ENCODE measurements at places on chromosomes 5 and 9.

DNA sequence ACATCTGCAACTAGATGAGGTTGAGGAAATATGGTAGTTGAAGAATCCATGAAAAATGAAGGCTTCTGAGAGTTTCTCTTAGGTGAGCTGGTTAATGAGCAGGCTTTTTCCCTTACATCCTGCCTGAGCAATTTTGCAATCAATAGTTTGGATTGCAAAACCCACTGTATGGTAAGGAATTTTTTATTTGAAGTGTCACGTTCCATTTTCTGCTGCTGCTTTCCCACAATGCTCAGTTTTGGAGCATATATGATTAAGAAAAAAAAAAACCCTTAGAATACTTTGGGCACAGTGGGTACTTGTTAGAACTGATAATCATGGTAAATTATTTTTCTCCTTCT is 144.2 kb downstream of the PCSK1 start:
- peak; percentile 14 for DNase-seq

DNA sequence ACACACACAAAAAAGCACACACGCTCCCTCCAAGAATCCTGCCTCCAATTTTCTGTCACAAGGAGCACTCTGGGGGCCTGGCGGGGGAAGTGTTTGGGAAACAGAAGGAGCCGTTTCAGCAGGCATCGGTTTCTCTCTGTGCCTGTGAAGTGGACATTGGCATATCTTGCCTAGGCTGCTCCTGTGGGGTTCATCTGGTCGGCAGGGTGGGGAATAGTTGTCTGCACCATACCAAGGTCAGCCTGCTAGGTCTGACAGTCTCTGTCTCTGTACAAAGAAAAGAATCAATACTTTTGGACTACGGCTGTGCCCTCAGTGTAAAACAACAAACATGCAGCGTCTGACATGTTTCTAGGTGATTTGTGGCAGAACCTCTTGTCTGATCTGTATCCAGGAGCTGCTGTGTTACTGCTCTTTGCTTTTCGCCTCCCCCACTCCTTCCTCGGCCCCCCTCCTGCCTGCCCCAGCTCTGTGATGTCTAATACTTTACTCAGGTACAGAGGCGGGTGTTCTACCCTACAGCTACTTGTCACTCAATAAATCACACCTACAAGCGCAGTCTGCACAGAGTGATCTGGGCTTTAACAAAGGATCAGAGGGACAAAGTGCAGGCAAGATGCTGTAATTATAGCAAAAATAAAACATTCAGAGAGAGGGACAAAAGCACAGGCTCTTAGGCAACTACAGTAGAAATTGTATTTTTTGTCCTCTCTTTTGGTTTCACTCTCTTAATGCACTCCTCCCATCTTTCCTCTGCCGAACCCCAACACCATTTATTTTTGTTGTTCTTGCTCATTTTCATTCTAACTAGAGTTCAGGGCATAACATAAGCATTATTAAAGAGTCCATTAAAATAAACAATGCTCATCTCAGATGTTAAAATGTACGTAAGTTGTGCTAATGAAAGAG is 216.7 kb downstream of the BNC2 start:
- peak; percentile 0 for DNase-seq

DNA sequence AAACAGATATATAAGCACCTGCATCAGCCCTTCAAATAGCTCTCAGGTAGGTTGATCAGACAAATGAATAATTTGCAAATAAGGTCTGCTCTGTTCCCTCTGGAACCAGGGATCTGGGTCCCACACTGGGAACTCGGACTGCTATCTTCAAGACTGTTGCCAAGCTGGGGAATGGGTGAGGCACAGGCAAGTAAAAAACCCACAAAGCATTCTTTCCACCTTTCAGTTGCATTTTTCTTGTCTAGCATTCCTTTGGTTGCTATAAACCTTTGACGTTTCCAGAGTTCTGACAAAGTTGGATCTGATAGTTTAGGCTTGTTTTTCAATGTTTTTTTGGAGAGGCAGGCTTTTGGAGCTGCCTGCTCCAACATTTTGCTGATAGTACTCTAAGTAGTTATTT is 20.1 kb downstream of the FBXL17 start:
- DNase-seq = no peak

- DNase-seq = no peak
Observed at GRCh38 chr5:113641715-113642114, 128.2 kb downstream of the YTHDC2 start.

DNA sequence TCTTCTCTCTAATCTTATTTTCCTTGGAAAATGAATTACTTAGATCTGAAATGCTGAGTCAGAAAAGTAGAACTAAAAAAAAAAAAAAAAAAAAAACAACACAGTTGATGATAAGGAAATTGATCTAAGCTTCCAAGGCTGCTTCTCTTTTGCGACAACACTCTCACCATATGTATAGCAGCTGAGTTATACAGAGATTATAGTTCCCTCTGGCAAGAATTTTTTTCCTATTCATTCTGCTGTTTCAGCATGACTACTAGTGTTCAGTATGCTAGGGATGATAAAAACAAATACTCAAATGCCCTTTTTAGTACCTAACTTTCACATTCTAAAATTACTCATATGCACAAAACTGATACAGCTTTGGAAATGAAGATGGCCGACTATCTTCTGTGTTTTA is 267.3 kb downstream of the MLLT3 start:
- DNase-seq = no peak

DNA sequence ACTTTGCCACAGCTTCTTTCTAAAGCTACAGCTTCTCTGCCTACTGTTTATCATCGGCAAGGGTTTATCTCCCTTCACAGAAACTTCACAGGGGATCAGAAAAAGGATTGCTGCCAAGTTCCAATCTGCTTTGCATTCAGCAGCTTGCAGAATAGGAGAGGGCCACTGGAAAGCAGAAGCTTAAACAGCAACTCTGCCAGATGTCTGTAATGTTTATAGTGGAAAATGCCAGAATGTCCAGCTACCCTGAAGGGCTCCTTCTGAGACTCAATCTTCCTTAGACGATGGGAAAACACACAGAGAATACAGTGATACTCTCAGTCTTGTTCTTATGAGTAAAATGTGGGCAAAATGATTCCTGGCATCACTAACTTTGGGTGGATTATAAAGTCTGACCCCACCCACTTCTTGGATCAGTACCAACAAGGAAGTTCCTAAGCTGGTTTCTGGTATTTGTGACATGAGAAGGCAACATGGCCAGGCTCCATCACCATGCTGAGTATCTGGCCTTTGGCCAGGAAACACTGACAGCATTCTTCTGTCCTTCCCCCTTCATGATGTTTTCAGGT is 19.0 kb downstream of the STOM start:
- DNase-seq = peak; percentile 73

GRCh38 chr9:130665029-130665430 is 636 bp downstream of the PRDM12 start:
- no peak for DNase-seq

GRCh38 chr9:136881691-136882108 is 4.6 kb upstream of the TRAF2 start:
- peak; percentile 35 for DNase-seq

GRCh38 chr5:108361239-108361638 is 20.7 kb downstream of the FBXL17 start:
- no peak for DNase-seq

- DNase-seq = no peak
Observed at GRCh38 chr5:124021066-124021641, 509.2 kb downstream of the CSNK1G3 start.

DNA sequence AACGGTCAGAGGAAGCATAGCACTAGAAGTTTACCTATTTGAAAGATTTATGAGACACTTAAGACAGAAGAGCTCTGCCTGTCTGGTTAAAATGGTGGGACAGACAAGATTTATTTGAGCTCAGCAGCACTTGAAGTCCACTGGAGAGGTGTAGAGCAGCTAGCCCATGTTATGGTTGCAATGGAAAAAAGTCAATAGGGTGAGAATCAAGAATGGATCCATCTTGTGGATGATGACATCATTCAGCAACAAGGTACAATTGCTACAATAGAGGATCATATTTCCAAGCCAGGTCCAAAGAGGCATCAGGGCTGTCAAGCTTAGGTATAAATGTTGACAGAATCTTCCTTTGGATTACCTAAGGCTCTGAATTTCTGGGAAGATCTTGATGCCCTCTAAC is 21.1 kb upstream of the ZNF131 start:
- DNase-seq = no peak

- DNase-seq = peak; percentile 8
Observed at GRCh38 chr9:21031091-21031807, at the start of gene HACD4. HACD4 (minus strand) TSS chr9:21031640; CDS start chr9:21031590, 50 bp downstream.

DNA sequence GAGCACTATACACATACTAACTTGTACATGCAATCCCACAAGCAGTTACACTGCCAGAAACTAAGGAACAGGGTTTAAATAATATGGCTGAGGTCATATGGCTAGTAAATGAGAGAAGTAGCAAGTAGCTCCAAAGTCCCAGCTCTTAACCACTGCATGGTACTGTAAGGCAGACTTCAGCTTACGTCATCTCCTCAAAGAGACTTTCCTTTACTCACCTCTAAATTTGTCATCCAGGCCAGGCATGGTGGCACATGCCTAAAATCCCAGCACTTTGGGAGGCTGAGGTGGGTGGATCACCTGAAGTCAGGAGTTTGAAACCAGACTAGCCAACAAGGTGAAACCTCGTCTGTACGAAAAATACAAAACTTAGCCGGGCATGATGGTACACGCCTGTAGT is 20.4 kb upstream of the SELENOP start:
- DNase-seq = no peak

- DNase-seq = no peak
Observed at GRCh38 chr9:121857928-121858327, 206.5 kb downstream of the DAB2IP start.

- DNase-seq = no peak
Observed at GRCh38 chr5:10800852-10801251, 39.8 kb upstream of the DAP start.

GRCh38 chr5:42454216-42454995 is 31.2 kb downstream of the GHR start:
- no peak for DNase-seq

DNA sequence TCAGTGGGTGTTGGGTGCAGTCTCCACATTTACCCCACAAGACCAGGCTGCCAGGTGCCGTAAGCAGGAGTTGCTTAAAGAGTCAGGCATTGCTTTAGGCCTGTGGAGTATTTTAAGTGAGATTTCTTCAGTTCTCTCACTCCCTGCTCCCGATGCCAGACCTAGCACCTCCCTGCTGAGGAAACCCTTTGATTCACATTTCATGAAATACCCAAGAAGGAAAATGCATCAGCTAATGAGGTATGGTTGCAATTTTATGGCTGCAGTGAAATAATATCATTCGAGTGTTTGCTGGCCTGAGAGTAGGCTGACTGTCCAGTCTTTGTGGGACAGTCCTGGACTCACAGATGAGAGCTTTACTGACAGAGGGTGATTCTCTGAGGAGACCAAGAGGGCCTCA is 67.4 kb upstream of the CTSL start:
- DNase-seq = no peak

DNA sequence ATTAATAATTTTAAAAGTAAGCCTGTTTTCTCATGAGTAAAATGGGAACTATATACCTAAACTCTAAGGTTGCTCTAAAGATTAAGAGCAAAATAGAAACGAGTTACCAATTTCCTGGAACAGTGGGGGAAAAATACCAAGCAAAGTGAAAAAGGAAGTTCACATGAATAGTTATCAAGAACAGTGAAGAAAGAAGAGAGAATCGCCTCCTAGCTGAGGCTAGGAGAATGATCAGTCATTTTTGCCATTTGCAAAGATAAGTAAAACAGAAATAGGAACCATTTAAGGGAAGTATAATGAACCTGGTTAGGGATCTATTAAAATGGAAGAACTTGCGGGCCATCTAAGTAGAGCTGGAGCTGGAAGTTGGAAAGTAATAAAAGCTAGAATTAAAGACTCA is 50.7 kb downstream of the P4HA2 start:
- DNase-seq = no peak

- DNase-seq = no peak
Observed at GRCh38 chr5:112923148-112923917, 1.3 kb upstream of the REEP5 start.

DNA sequence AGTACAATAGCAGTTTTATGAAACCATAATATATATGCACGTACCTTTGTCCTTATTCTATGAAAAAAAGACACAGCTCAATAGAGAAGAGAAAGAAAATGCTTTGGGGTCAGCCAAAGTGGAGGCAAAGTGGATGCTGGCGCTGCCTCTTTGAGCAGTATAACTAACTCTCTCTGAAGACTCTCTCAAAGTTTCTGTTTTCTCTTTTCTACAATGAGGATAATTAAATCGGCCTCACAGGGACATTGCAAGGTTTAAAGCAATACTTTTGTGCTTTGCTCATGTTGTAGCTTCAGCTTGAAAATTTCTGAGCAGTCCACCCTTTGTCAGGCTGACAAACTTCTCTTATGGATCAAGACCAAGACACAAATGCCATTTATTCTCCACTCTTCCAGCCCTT is 455.1 kb upstream of the MPDZ start:
- DNase-seq = no peak

GRCh38 chr5:32168460-32169033 is 5.6 kb downstream of the GOLPH3 start:
- no peak for DNase-seq

DNA sequence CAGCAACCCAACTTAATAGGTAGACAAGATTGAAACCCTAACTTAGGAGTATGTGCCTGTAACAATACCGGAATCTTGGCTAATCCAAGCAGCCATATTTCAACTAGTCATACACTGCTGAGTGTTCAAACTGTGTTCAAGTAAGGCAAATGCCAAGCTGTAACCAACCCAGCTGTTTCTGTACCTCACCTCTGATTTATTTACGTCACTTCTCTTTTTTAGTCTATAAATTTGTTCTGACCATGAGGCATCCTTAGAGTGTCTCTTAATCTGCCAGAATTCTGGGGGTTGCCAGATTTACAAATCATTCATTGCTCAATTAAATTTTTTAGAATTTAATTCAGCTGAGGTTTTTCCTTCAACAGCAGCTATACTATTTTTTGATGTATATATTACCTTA is 723.2 kb downstream of the CDH18 start:
- DNase-seq = no peak

GRCh38 chr9:86756576-86757381 is 190.5 kb downstream of the GAS1 start:
- no peak for DNase-seq

DNA sequence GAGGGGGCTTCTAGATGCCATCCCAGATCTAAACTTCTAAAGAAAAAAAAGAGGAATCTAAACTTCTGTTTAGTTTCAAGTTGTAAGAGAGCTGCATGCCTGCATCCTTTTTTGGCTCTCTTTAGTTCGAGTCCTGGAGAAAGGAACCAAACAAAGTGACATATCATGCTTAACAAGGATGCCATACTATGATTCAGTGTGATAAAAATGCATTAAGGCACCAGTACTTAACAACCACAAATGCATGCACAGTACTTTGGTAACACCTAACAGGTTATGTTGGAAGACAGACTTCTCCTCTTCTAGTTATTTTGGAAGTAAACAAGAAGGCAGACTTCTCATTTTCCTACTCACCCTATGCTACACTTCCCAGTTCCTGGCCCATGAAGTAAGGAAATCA is 27.3 kb downstream of the NME5 start:
- DNase-seq = no peak

DNA sequence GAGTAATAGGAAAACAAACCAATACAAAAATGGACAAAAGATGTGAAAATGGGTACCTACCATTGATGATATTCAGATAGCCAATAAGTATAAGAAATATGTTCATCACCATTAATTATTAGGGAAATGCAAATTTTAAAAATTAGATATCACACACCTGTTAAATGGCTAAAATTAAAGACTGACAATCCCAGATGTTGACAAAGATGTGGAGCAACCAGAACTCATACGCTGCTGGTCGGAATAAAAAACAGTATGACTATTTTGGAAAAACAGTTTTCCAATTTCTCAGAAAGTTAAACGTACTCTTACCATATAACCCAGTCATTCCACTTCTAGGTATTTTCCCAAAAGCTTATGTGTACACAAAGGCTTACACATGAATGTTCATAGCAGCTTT is 27.1 kb downstream of the TMEM267 start:
- DNase-seq = no peak

Measured in Calu3 (cell line).